ENCODE measurements at places on chromosomes 6 and 20.

DNA sequence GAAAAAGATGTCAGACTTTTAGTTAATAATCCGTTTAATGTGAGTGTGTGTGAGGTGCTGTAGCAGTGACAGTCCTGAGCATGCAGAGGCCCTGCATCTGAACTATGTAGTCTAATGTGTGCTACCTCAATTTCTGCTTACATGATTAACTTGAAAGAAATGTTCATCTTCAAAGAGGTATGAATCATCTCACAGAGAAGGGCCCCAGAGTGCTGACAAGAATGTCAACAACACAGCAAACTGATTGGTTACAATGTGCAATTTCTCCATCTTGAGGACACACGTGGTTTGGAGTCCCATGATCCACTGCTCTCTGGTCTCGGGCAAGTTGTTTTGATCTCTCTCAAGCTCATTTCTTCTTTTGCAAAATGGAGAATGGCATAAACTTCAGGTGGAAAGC, 61.7 kb upstream of the EMILIN3 start:
- DNase-seq: no peak

DNA sequence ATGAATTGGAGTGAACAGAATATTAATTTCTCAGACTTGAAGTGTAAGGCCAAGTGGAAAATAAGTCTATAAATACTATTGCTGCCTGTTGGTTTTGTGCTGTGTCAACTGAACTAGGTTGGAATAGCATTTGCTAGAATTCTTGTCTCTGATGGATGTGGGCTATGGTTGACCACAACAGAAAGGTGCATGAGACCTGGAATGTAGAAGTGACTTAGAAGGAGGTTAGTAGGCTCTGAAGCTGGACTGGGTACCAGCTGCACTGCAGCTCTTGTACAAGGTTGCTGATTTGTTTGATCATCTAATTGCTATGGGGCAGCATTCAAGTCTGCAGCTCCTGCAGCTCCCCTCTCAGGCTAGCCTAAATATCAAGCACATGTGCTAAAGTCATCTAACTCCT, 479.0 kb upstream of the NRSN1 start:
- no peak for DNase-seq

DNA sequence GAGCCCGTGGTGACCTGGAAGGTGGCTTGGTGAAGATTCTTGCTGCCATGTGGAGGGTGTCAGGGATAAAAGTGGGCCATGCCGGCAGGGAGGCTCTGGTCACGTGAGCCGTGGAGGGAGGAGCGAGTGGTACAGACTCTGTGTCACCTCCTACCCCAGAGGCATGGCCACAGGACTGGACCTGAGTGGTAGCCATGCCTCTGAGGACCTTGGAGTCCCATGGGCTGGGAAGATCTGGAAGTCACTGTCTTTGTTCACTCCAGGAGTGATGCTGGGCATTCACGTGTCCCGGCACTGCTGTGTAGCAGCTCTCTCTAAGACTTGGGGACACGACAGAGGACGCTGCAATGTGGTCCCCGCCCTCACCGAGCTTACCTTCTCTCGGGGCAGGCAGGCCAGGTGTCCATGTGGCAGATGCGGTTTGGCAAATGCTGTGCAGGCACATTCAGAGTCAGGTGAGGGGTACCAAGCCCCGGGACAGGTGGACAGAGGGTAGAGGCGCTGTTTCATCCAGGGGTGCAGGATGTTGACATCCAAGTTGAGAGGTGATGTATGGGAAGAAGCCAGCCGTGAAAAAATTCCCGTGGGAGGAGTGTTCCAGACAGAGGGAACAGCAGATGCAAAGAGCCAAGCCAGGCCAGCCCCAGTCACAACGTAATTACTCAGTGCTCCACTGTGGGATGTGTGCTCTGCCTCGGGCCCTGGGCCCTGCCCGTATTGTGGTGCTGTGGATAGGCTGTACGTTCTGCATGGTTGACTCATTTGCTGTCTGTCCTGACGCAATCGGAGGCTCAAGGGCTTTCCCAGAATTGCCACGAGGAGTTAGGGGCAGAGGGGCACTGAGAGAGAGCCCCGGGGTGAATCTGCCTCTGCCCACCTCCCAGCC, 307.8 kb downstream of the TAF4 start:
- no peak for DNase-seq

DNA sequence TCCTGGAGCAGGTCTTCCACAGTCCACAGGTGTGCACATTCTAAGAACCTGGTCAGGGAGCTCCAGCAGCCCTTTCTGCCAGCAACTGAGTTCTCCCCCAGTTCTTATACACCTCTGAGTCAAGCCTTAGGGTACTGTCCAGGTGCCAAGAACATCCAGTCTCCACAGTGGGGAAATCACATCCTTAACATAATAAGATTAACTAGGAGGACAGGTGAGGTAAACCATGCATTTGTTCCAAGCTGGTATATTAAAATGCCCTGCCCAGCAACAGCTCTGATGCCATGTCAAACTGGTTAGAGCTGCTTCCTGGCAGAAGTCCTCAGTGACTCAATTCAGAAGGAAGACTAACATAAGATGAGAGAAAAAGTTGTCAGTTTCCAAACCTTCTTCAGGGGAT, 303.9 kb upstream of the SGK1 start:
- DNase-seq: no peak
